ENCODE measurements at places on chromosomes 3 and 15.

DNA sequence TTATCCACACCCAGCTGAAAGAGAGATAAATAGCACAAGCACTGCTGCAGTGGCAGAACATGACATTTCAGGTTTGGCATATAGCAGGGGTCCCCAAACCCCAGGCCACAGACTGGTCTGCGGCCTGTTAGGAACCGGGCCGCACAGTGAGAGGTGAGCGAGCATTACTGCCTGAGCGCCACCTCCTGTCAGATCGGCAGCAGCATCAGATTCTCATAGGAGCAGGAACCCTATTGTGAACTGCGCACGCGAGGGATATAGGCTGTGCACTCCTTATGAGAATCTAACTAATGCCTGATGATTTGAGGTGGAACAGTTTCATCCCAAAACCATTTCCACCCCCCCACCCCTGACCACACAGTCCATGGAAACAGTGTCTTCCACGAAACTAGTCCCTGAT, 54.6 kb downstream of the CCR4 start:
- DNase-seq = no peak

GRCh38 chr3:147449669-147450068, 40.5 kb downstream of the ZIC1 start:
- DNase-seq = no peak

DNA sequence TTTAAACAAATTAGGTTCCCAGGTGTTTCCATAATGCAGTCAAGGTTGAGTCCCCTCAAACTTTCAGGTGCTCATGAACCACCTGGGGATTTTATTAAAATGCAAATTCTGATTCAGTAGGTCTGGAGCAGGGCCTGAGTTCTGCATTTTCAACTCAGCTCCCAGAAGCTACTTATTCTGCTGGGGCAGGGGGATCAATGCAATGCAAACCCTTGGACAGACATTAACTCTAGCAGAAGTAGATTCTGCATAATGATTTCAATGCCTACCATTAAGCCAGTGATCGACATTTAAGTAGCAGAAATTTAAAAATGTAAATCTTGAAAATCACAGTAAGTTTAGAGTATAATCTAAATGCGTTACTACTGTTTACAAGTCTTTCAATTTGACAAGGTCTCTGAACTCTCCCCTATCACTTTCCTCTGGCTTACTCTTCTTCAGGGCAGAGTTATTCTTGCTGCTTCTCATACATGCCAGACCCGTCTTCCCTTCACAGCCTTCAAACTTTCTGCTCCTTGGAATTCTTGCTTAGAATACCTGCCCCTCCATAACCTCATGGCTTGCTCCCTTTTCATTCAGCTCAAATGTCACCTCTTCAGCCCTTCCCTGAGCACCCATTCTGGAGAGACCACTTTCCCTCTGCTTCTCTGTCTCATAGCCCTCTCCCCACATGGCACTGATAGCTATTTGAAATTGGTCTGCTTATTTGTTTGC, 19.3 kb upstream of the DPPA4 start:
- no peak for DNase-seq

DNA sequence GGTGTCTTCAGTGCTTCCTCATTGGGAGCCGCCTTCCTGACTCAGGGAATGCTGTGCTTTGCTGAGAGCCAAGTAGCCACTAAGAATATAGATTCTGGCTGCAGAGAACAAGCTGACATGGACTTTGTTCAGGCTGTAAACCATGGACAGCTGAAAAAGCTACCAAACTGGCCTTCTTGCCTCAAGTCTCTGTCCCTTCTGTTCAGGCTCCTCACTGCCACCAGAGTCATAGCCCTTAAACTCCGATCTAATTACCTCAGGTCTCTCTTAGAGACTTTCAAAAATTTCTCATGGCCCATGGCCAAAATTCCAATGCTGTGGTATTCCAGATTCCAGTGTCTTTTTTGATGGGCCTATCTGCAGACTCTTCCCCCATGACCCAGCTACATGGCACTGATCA, 19.4 kb upstream of the PTX3 start:
- no peak for DNase-seq

DNA sequence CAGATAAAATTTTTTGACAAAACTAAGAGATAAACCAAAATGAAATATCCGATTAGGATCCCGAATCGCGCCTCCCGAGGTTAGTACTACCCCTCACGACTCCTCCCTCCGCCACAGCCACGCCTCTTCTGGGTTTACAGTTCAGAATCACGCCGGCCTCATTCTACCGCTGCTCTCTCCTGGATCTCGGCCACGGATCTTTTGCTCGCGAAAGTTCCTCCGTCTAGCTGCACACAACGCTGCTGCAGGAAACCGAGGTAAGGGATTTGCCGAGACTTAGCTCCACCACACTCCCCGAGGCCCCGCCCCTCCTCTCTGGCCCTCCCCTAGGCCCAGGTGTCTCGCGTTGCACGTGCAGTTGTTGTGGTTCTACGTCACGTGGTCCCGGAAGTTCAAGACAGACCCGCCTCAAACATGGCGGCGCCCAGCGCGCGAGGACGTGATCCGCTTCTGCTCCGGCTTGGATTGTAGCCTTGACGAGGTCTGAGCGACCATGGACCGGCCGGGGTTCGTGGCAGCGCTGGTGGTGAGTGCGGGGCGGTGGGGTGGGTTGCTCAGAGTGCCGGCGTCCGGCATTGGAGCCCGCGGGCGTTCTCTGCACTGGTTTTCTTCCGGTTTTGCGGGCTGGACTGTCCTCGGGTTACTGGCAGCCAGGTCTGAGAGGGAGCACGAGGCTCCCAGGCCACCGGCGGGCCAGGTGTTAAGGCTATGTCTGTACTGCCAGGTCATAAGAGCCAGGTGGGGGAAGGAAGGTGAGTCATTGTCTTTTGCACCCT, at the start of gene SLC25A26:
Gene SLC25A26, plus strand, starts transcription at position 400 of the 776 bp plus-strand sequence. Its CDS starts 94 bp downstream, at position 494.
- DNase-seq = peak; percentile 91

- no peak for DNase-seq
Observed at GRCh38 chr15:56959318-56959648, 40.8 kb downstream of the TCF12 start.

DNA sequence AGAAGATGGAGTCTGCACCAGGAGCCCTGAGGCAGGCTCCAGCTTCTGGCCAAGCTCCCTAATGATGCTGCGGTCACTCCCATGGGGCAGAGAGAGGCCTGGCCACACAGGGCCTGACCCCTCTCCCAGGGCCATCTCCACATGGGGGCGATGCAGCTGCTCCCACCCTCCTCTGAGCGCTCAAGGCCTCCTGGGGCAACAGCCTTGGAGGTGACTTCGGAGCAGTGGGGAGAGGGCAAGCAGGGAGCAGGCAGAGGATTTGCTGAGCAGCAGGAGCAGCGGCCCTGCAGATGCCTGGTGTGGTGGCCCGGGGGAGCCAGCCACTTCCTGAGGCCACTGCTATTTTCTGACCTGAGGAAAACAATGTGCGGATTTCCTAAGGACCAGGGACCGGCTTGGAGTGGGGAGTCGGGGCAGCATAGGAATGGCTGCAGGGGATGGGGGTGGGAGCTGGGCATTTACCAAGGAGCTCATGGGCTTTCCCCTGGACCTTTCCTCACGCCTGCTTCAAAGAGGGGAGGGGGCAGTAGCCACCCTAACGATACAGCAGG, 81.6 kb upstream of the RPL32 start:
- DNase-seq = no peak

DNA sequence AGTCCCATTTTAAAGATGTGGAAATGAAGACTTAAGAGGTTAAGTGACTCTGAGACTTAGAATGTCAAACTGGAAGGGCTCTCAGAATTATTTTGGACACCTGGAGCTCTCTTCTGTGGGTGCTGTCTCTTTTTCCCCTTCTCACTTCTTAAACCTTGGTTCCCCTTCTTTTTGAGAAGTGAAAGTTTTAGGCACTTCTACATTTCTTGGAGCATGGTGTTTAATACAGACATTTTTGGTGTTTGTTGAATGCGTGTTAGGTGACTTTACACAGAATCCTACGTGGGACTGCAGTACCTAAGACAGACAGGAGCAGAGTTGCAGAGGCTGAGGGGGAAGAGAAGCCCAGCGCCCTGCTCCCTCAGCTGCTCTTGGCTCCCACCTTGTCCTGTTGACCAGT, 133.3 kb downstream of the MDFIC2 start:
- no peak for DNase-seq

DNA sequence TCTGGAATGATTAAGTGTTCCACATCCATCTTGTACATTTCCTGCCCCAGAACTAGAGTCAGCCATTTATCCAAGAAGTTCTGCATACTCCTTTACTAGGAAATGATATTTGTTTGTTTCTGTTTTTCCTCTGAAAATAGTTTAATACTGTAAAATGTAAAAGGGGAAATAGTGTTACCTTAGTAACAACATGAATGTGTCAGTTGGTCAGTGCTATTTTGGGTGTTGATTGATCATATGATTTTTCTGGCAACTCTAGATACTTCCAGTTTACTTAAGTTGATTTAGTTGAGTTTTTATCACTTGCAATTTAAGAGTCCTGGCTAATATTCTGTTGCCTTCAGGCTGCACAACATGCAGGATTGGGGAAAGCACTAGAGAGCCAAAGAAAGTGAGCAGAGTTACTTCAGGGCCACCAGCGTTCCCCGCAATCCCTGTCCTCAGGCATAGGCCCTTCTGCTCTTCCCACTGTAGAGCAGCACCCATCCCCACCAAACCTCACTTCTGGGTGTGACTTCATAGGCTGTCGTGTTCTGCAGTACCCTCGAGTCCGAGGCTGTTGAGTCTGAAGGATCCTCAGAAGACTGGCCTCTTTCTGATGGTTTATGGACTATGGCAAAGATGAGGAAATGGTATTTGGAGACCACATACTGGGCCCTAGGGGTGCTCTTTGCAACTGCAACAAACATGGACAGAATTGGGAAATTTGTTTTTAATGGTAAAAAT, 69.0 kb downstream of the CHD2 start:
- DNase-seq = no peak

GRCh38 chr15:56184516-56184915, 59.2 kb downstream of the RFX7 start:
- no peak for DNase-seq

DNA sequence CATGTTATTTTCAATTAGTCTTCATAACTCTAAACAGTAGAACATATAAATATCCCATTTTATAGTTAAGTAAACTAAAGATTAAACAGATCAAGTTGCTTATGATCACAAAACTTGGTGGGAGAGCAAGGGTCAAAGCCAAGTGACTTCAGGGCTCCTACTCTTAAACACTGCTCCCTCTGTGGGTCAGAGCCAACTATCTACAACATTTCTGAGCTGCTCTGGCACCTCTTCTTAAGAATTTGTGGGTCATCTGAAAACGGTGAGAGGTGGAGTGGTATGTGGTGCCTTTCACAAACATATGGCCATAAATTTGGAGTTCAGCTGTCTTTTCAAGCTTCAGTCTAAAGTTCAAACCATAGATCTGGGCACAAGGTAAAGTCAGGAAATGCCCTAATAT, 10.9 kb downstream of the ATG3 start:
- no peak for DNase-seq

DNA sequence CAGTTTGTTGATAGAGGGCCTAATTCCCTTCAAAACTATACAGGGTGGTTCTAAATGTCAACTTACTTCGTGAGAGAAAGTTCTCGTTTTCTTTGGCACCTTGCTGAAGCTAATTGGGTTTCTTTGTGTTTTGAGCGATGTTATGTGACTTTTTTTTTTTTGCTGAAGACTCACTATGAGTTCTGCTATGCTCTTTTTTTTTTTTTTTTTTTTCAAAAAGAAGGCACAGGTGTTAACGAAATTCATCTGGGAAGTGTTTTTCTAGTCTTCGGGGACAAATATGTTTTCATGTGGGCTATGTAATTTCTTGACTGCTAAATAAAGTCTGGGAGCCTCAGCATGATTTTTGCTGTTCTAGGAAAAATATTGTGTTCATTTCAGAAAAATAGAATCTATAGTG, 81.5 kb downstream of the PEX5L start:
- no peak for DNase-seq

DNA sequence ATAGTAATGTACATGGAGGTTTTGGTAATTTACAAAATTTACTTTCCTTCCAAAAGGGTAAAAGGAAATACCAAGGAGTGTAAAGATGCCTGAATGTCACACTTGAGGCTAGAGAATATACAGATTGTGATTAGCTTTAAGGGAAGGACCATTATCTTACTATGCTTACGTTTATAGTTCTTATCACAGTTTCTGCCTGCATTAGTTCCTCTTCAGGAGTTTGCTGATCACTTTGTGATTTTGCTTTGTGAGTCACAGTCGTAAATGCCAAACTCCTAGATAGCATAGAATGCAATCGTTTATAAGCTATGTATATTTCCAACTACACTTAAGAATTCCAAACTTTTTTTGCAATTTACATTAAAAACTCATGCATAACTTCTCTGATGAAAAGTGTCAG, 1034.6 kb downstream of the DIPK2A start:
- DNase-seq = no peak

GRCh38 chr3:132229641-132230040, 87.6 kb upstream of the ACP3 start:
- no peak for DNase-seq

DNA sequence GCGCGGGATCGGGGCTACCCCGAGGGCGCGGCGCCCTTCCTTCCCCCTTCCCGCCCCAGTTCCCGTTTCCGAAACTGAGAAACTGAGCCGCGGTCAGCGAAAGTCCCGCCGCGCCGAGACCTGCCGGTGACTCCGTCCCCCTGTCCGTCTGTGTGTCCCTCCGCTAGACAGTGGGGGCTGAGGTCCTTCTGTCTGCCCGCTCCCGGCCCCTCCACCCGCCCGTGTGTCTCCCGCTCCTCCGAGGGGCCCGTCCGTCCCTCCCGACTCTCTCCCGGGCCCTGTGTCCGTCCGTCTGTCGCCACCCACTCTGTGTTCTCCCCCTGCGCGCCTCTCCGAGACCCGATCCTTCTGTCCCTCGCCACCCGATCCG, 426 bp downstream of the PRKCD start:
- DNase-seq = peak; percentile 34

GRCh38 chr15:99090938-99091337, 13.9 kb upstream of the SYNM start:
- DNase-seq = no peak

DNA sequence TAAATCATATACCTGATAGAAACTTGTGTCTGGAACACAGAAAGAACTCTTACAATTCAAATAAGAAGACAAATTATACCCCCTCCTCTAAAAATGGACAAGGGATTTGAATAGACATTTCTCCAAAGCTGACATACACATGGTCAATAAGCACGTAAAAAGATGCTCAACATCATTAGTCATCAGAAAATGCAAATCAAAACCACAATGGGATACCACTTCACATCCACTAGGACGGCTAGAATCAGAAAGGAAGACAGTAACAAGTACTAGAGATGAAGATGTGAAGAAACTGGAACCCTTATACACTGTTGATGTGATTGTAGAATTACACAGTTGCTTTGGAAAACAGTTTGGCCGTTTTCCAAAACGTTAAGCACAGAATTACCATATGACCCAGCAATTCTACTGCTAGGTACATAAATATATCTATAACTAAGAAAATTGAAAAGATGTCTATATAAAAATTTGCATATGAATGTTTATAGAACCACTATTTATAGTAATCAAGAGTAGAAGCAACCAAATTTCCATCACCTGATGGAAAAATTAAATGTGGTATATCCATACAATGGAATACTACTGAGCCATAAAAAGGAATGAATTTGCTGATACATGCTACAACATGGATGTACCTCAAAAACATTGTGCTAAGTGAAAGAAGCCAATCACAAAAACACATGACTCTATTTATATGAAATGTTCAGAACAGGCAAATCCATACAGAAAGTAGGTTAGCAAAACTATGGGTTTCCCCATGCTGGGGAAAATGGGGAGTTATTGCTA, 60.8 kb downstream of the GREM1 start:
- DNase-seq = no peak
